ENCODE measurements at places on chromosomes 11 and 22.

DNA sequence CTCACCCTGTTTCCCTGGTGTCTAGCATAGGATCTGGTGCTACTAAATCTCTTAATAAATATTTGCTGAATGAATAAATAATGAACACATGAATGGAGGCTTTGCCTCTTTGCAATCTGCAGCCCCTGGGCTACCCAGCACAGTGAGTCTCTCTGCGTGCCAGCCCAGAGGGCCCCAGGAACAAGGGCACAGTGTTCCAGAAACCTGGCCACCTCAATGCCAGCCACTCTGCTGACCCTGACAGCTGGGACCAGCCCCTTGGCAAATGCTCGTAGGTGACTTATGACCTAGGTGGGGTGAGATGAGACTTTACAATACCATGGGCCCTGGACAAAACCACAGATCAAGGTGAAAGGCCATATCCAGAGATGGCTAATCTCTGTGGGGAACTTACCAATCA is 31.6 kb downstream of the UQCR10 start:
- no peaks in the 10 kb centered on the region for H3K4me1 ChIP-seq
- H3K4me3 ChIP-seq = no peak overlapping the region
- H3K27ac ChIP-seq = peak overlapping the region; percentile 60
- H3K27me3 ChIP-seq = no peaks in the 10 kb centered on the region
- H3K36me3 ChIP-seq = peaks cover 83% of the 10 kb centered on the region
- DNase-seq = no peak

DNA sequence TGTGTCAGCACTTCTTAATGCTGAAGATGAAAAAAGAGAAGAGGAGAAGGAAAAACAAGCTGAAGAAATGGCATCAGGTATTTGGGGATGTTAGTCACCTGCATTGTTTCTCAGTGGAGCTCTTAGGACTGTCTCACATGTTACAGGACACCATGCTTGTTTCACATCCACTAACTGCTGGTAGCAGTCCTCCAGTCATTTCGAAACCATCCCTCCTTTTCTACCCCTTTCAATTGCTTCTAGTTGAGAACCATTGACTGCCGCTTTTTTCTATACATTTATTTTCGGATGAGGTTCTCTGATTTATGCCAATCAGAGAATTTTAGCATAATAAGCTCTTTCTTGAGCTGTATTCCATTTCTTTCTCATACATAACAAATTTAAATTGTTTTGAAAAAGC is 21.5 kb downstream of the BIRC2 start:
- peak overlapping the region; percentile 65 for H3K27ac ChIP-seq
- no peak for DNase-seq
- no peak overlapping the region for H3K4me3 ChIP-seq

DNA sequence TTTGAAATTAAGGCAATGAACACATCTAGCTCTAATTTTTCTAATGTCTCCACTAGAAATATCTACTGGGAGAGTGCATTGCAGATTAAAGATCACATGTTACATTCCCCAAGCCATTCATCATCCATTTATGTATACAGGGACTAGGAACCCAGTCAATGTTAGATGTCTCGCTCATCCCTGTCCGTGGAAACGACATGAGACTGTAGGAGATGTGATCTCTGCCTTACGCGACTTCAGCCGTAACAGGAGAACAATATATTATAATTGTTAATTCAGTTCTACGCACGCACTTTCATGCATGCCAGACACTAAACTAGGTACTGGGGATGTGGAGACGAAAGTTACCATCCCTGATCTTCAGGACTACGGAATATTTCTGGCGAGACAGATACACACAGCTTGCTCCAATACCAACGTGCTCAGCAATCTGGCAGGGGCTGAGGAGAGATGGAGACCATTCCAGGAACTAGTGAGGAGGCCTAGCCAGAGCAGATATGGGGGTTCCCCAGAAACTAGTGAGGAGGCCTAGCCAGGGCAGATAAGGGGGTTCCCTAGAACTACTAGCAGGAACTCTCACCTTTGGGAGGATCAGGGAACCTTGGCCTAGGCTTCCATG is 706 bp downstream of the DCPS start:
- H3K4me3 ChIP-seq = peak overlapping the region; percentile 90
- peaks cover 38% of the 10 kb centered on the region for H3K4me1 ChIP-seq
- H3K27me3 ChIP-seq = no peaks in the 10 kb centered on the region

GRCh38 chr22:39967103-39967829 is 7.1 kb downstream of the TMA7B start:
- H3K27me3 ChIP-seq = no peaks in the 10 kb centered on the region
- H3K27ac ChIP-seq = peak overlapping the region; percentile 77
- H3K4me1 ChIP-seq = peaks cover 28% of the 10 kb centered on the region
- DNase-seq = no peak
- H3K4me3 ChIP-seq = no peak overlapping the region
- peaks cover 94% of the 10 kb centered on the region for H3K36me3 ChIP-seq

DNA sequence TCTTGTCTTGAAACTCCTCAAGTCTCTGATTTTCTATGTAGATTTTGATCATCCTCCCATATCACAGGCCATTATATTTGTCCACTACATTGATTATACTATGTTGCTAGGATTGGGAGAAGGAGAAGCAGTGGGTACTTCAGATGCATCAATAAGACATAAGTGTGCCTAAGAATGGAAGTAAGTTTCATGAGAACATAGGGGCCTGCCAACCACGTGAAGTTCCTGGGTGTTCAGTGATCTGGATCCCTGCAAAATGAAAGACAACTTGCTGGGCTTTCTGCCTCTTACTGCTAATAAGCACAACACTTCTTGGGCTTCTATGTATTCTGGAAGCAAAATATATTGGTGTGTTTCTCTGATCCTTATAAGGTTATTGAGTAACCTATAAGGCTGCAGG is 17.8 kb downstream of the SERPINH1 start:
- no peak overlapping the region for H3K4me3 ChIP-seq
- no peak overlapping the region for H3K27ac ChIP-seq
- H3K27me3 ChIP-seq = no peaks in the 10 kb centered on the region
- peaks cover 21% of the 10 kb centered on the region for H3K4me1 ChIP-seq
- no peak for DNase-seq

- peaks cover 4% of the 10 kb centered on the region for H3K4me1 ChIP-seq
- no peak for DNase-seq
Measured at GRCh38 chr11:60830478-60831142, 11.3 kb upstream of the CCDC86 start.

DNA sequence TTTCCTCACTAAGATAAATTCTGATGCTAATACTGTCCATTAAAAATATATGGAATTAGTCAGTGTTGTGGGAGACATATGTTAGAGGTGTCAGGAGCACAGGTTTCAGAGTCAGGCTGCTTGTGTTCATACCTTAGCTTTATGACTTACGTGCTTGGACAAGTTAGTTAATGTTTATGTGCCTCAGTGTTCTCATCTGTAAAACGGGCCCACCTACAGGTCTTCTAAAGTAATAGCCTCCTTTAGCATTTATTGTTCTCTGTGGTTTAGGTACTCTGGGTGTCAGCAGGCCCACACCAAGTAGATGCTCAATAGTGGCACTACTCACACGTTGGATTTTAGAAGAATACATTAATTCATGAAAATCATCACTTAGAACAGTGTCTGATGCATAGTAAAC is 308.7 kb upstream of the ZC3H12C start:
- DNase-seq = no peak
- no peaks in the 10 kb centered on the region for H3K27me3 ChIP-seq
- no peak overlapping the region for H3K4me3 ChIP-seq
- H3K27ac ChIP-seq = no peak overlapping the region

DNA sequence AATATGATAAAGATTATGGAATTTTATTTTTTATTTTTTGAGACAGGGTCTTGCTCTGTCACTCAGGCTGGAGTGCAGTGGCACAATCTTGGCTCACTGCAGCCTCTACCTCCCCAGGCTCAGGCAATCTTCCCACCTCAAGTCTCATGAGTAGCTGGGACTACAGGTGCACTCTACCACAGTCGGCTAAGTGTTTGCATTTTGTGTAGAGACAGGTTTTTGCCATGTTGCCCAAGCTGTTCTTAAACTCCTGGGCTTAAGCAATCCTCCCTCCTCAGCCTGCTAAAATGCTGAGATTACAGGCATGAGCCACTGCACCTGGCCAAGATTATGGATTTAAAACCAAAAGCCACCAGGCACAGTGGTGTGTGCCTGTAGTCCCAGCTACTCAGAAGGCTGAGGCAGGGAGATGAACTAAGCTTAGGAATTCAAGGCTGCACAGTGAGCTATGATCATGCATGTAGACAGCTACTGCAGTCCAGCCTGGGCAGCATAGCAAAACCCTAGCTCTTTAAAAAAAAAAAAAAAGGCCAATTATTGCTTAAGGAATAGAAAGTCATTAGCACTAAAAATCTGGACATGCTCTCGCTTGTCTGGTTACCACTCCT is 20.2 kb upstream of the CCND1 start:
- H3K27me3 ChIP-seq = peaks cover 46% of the 10 kb centered on the region
- DNase-seq = no peak

DNA sequence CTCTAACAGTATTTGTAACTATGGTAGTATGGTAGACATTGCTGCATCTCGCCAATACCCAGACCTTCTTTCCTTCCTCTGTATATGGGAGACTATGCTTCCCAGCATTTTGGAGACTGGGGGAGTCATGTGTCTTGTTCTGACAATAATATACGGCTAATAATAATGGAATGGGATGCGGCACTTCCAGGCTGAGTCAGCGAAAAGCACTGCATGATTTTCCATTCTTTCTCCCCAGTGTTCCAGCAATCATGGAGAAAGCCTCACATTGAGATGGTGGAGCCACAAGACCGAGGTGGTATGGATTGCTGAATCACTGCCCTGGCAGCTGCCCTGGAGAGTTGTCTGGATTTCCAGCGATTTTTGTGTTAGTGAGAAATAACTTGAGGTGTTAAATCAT is 77.1 kb upstream of the FIBIN start:
- H3K4me3 ChIP-seq = no peak overlapping the region
- H3K27me3 ChIP-seq = no peaks in the 10 kb centered on the region
- H3K27ac ChIP-seq = no peak overlapping the region
- DNase-seq = no peak

DNA sequence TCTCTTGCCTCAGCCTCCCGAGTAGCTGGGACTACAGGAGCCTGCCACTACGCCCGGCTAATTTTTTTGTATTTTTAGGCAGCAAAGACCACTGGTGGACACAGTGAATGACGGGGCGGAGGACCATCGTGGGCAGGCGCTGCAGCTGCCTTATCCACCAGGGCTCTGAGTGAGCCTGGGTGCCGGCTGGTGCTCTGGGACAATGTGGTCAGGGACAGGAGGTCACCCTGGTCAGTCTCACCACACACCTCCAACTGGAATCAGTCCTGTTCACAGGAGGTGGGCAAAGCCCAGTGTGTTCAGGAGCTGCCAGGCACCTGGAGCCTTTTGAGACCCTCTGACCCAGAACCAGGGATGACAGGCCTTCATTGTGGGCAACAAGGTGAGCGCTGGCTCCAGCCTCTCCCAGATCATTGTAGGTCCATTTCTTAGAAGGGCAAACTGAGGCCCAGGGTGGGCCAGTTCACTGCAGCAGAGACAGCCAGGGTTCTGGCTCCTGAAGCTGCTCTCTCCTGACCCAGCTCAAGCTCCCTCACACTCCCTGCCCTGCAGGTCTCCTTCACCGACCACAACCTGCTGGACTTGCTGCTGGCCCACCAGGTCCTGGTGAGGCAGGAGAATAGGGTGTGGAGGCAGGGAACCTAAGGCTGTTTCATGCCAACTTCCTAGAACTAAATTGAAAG is 15.7 kb upstream of the CABP2 start:
- H3K4me1 ChIP-seq = no peaks in the 10 kb centered on the region
- no peak overlapping the region for H3K27ac ChIP-seq
- peaks cover 1% of the 10 kb centered on the region for H3K36me3 ChIP-seq
- no peak overlapping the region for H3K4me3 ChIP-seq
- DNase-seq = no peak
- peaks cover 1% of the 10 kb centered on the region for H3K27me3 ChIP-seq

DNA sequence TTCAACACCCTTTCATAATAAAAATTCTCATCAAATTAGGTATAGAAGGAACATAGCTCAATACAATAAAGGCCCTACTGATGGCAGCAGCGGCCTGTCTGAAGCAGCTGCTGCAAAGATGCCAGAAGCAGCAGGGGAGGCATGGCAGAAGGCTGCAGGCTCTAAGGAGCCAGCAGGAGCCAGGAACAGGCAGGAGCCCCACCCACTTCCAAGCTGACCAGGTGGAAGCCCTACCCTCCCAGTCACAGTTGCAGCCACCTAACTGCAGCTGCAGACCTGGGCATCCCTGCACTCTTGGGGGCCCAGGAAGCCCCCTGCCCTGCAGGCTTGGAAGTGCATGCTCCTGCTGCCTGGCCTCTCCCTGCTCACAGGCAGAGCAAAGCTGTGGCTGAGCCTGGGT is 18.2 kb upstream of the OR6A2 start:
- no peak for DNase-seq
- H3K27me3 ChIP-seq = peaks cover 26% of the 10 kb centered on the region
- H3K4me3 ChIP-seq = no peak overlapping the region
- H3K4me1 ChIP-seq = no peaks in the 10 kb centered on the region
- no peak overlapping the region for H3K27ac ChIP-seq

DNA sequence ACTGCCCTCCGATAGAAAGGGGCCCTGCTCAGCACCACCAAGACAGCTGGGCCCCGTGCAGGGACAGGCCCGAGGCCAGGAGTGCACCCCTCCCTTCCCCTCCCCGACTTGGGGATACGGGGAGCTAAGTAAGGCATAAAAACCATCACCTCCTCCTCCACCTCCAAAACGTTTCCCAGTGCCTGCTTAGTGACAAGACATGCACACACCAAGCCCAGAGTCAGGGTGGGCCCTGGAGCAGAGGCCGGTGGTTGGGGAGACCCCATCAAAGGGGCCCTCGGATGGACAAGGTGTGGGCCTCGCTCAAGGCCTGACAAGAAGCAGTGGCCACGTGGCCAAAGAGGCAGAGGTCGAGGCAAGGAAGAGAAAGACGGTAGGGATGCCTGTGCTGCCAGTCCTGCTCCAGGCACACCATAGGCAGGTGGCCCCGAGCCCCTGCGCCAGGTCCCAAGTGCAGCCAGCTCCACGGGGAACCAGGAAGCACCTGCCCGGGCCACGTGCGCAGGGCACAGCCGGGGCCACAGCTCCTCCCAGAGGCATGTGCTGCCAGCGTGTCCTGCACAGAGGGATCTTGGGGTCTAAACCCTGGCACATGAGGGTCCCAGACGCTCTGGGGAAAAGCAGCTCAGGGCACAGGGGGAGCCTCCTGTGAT is 53.0 kb downstream of the BRD1 start:
- H3K27me3 ChIP-seq = no peaks in the 10 kb centered on the region
- H3K4me1 ChIP-seq = peaks cover 14% of the 10 kb centered on the region
- H3K27ac ChIP-seq = peak overlapping the region; percentile 73
- H3K4me3 ChIP-seq = no peak overlapping the region
- H3K36me3 ChIP-seq = peaks cover 63% of the 10 kb centered on the region

All from activated T-cell treated with anti-CD3 and anti-CD28 coated beads, Interleukin-2, amount 50 U/mL, for 24 hours (primary cell).